ENCODE measurements at places on chromosomes 4 and X.

- no peak for DNase-seq
These were observed 16.7 kb upstream of the ACOT9 start for GRCh38 chrX:23759821-23760220.

- DNase-seq: no peak
These were observed 710.7 kb downstream of the STPG2 start for GRCh38 chr4:97432551-97432950.

GRCh38 chrX:133771086-133771646, 214.2 kb downstream of the GPC3 start:
- DNase-seq: no peak

GRCh38 chrX:153626863-153627674, 19.9 kb upstream of the DUSP9 start:
- no peak for DNase-seq

DNA sequence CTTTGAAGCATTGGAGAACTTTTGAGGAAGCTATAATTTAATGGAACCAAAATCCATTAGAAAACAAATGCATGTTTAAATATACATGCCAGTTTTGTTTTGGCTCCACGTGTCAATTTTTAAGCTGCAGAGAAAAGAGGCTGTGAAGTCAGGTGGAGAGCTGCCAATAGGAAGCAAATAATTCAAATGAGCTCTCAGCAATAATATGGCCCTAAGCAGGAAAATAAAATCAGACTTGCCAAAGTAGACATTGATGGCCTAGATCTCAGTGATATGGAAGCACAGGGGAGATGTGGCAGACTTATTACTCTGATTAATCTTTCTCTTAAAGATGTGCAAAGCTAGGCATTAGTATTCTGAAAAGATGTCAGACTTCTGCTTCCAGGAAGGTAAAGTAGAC, 769.8 kb upstream of the NDST4 start:
- DNase-seq: no peak
